CD4-positive, alpha-beta T cell treated with Interleukin-6 for 4 hours (primary cell): ENCODE measurements at places on chromosomes 3 and 15.

- no peak for DNase-seq
These were observed 50.1 kb upstream of the GATM start for GRCh38 chr15:45428491-45428890.

- no peak for DNase-seq
These were observed 55.6 kb upstream of the LINGO1 start for GRCh38 chr15:77688266-77688665.

DNA sequence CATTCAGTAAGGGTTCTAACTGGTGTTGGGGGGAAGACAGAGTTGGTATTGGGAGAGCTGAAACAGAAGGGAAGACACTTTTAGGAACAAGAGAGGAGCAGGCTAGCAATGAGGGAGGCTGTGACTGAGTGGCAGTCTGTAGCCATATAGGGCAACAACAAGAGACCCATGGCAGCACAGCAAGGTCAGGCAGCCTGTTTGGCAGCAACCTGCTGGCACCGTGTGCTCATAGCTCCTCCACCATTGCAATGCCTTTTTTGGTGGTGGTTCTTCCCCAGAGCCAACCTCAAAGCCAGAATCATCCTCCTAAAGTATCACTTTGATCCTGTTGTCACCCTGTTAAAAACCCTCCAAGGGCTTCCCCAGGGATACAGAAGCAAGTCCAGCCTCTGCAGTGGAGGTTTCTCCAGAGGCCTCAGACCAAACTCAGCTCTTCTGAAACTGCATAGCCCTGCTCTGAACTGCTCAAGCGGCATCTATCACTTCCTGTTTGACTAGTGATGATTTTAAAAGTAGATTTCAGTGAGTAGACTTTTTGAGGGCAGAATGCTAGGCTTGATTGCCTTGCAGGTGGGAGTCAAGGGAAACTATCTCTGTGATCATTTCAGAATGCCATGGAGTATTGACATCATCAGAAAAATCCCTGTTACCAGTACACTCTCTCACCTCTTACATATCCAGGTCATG, 176.9 kb downstream of the STAC start:
- no peak for DNase-seq

DNA sequence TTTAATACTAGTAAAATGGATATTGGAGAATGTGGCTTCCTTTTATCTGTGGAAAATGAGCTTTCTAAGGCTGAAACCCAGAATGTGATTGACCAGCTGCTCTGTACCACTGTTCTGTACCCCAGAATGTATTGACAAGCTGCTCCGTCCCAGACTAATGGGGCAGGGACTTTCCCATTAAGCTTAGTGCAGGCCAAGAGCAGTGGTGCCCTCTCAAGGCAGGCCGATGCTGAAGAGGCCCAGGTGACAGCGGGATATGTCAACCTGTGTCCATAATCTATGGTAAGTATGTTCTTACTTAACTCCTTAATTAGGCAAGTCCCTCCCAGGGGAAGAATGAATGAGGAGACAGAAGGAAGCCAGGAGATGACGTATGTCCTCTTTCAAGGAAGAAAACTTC, 31.1 kb downstream of the SGO1 start:
- DNase-seq: no peak

DNA sequence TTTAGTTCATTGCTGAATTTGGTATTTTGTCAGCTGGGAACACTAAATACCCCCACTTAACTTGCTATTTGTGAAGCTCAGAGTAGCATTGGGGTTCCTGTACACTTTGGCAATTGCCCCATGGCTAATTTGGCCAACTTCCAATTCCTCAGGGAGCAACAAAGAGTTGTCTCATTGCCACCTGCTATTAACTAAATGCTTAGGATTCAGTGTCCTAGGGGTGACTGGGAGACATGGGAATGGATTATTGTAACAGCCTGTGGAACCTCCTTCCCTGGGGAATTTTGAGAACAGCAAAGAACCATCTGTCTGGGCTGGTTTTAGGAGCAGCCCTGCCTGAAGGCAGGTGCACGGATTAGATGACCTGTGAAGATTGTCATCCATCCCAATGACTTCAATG, 437.4 kb upstream of the TPRG1 start:
- DNase-seq: no peak

DNA sequence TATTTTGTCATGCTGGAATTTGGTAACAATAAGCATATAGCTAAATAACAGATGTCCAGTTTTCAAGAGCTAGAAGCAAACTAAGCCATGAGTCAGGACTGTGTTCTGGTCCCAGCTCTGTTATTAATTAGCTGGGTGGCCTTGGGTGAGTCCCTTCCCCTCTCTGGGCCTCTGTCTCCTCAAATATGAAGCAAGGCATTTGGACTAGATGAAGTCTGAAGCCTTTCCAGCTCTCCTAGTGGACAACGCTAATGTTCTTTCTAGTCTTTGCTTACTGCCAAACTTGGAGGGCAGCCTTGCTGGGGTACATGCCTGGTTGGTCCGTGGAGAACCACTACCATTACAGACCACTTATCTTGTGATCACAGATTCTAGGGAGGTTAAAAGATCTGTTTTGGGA, 127.6 kb downstream of the DUT start:
- DNase-seq: no peak

GRCh38 chr3:185914911-185915629, 22.7 kb downstream of the TRA2B start:
- DNase-seq: no peak

DNA sequence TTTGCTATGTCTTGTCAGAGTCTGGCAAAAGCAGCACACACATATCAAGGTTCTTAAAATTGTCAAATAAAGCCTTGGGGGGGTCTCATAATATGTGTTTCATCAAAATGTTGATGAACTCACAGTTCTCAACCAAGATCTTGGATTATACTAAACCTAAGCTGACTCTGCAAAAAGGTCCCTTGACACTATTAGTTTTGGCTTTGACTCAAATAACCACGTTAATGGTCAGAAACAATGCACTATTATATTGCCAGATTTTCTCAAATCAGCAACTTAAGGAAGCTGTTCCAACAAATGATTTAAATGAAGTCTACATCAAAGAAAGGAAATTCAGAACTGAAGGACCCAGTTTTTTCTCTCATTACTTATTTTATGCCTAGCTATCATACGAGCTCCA, 1063.9 kb downstream of the ROBO1 start:
- no peak for DNase-seq

GRCh38 chr3:30855400-30856292, 38.8 kb downstream of the GADL1 start:
- DNase-seq: no peak

- no peak for DNase-seq
These were observed 71.3 kb upstream of the SLC25A36 start for GRCh38 chr3:140870351-140870750.

GRCh38 chr3:154119951-154120350, 1.2 kb upstream of the ARHGEF26 start:
- DNase-seq: no peak

DNA sequence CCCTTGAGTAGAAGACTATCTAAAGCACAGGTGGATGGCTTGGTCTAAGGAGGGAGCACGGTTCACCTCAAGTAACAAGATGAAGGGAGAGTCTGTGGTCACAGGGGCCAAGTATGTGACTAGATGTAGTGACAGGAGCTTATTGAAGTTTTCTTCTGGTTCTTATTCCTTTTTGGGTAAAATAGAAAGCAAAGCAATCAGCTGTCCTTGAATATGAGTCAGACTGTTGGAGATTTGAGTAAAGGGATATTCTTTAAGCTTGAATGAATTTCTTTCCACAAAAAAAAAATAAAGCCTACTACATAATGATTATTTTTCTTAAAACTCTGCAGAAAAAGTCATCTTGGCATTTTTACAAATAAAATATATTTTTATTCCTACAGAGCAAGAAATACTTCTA, 1.5 kb upstream of the CNTN6 start:
- no peak for DNase-seq

DNA sequence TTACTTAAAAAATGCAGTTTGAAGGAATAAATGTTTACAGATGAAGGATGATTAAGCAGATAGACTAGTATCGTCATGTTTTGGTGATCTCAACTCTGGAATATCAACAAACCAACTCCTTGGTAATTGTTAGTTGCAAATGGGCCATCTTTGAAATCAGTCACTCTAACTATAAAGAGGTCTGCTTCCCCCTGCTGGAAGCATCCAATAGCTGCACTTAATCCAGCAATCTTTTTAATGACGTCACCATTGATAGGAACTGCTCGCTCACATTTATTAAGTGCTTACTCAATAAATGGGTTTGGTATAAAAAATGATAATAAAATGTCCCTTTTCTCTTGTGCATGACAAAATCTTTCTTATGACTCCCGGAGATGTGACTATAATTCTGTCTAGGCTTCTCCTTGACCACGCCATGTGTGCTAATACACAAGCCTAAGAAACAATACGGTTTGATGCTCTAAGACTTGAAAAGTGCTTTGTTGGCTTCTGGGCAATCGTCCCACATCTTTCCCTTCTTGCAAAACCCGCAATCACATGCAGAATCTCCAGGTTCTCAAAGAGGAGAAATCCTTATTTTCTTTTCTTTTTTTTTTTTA, 227.6 kb upstream of the POU1F1 start:
- DNase-seq: no peak

DNA sequence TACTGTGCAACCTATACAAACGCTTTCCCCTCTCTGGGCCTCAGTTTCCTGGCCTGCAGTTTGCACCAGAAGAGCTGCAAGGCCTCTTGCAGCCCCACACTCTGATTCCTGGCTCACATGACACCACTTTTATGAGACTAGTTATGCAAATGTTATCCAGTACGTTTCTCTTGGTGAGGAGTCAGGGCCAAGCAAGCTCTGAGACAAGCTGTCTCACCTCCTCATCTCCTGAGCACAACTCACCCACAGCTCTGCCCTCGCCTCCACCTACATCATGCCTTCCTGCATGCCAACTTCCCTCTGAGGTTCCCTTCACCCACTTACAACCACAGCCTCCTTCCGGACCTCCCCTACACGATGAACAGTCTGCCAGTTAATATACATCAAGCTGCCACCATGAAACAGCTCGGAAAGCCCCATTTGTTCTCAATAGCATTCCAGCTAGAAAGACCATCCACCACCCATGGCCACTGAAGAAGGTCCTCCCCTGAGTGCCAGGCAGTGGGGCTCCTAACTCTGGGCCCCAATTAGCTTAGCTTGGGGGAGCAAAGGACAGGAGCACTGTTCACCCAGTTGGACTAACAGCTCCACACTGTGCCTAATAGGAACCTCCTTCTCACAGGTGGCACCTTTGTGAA, 25.0 kb downstream of the CRYGS start:
- DNase-seq: peak; percentile 75

- no peak for DNase-seq
These were observed 55.6 kb downstream of the ANAPC13 start for GRCh38 chr3:134430174-134430573.

- no peak for DNase-seq
These were observed 178.5 kb upstream of the ZBTB20 start for GRCh38 chr3:115325539-115325938.

DNA sequence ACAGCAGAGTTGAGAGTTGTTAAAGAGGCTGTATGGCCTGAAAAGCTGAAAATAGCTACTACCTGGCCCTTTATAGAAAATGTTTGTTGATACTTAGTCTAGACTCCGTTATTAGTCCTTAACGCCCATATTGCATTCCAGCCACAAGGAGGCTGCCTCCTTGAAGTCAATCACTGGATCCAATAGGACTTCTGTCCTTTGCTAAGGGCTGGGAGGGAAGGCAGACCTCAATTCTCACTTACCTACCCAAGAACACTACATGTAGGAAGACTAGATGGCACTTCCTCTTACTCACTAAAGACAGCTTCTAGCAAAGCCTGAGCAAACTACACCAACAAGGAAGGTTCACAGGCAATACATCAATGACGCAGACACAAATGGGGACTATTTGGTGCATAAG, 139.5 kb upstream of the HACD2 start:
- no peak for DNase-seq

DNA sequence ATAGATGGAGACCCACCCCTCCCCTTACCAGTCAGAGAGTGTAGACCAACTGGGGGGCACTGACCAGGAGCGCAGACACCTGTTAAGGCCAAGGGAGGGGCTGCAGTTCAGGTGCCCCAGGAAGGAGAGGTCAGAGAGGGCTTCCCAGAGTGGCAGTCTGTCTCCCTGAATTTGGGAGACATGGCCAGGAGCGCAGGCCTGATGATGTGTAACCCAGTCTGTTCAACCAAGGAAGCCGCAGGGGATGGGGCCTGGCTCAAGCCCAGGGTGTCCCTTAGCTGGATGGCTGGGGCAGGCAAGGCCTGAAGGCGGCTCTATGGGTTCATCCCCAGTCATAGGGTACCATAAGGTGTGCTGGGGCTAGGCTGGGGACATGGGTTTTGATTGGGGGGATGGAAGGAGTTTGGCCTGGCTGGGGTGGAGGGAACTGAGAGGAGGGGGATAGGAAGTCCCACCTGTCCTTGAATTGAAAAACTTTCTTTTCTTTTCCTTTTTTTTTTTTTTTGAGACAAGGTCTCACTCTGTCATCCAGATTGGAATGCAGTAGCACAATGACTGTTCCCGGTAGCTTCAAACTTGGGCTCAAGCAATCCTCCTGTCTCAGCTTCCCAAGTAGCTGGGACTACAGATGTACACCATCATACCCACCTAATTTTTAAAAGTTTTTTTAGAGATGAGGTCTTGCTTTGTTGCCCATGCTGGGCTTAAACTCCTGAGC, 75.7 kb downstream of the SMAD6 start:
- no peak for DNase-seq

DNA sequence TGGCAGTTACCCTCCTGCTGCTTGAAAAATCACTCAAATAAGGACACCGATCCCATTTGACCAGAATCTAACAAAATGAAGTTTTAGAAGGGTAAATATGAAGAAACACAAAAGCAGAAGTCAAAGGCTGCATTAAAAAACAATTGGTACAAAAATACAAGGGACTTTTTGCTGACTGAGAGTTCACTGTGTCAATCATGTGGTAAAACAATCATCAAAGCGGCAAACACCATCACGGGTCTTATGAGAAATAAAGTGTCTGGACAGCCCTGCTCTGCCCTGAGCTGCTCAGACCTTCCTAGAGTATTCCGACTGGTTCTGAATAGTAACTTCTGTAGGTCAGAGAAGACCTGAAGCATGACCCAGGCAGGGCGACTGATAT, 137.2 kb upstream of the RAD18 start:
- no peak for DNase-seq

GRCh38 chr3:56616478-56617006, 59.6 kb downstream of the CCDC66 start:
- no peak for DNase-seq

- DNase-seq: peak; percentile 5
These were observed 13.6 kb downstream of the VPS39 start for GRCh38 chr15:42194513-42194912.

GRCh38 chr3:85007195-85008094, 48.7 kb downstream of the CADM2 start:
- DNase-seq: no peak

GRCh38 chr3:62065985-62066693, 307.2 kb downstream of the FEZF2 start:
- no peak for DNase-seq

GRCh38 chr15:30043211-30043655, 39.5 kb upstream of the GOLGA8J start:
- no peak for DNase-seq
